ENCODE measurements at places on chromosomes 6 and 20.
A peak's percentile ranks its signal among the peaks of the same experiment; 100 is the strongest.

GRCh38 chr6:106257195-106257594 lies 68.4 kb downstream of the ATG5 start:
- no peak for DNase-seq

DNA sequence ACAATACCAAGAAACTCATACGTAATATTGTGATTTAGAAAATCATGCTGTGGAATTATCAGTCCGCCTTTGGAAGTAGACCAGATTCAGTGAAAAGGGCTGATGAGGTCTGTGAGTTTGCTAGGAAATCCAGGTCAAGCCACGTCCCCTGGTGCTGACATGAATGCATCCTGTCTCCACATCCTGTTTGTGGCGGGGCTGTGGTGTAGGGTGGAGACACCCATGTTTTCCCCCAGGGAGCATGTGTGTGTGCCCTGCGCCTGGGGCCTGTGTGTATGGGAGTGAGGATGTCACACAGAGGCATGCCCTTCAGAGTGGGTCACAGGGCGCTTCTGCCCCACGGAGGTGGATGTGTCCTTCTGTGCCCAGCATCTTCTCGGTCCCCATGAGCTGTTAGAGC lies 109.1 kb downstream of the SASH1 start:
- DNase-seq, result no peak

- DNase-seq, result no peak
These were observed 302.1 kb upstream of the RUNX2 start for GRCh38 chr6:45026003-45026516.

GRCh38 chr6:3366596-3367413 lies 90.0 kb downstream of the SLC22A23 start:
- DNase-seq, result no peak

DNA sequence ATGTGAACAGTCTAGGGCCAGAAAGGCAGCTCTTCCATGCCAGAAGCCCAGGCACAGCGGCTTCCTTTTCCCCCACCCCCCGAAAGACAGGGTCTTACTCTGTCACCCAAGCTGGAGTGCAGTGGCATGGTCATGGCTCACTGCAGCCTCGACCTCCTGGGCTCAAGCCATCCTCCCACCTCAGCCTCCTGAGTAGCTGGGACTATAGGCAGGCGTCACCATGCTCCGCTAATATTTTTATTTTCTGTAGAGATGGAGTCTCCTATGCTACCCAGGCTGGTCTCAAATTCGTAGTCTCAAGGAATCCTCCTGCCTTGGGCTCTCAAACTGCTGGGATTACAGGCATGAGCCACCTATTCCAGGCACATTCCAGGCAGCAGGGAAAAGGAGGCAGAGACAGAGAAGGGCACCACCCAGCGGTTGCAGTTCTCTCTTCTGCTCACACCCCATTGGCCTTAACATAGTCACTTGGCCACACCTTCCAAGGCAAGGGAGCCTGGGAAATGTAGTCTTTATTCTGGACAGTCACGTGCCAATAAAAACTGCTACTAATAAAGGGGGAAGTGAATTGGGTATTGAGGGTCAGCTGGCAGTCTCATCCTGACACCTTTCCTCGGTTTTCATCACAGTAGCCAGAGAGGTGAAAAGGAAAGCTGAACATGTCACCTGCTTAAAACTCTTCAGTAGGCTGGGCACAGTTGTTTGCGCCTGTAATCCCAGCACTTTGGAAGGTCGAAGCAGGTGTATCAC lies 205.9 kb downstream of the ZMYND8 start:
- peak; percentile 91 for DNase-seq
